ENCODE measurements at places on chromosomes 3 and 15. TPM values are rescaled to one million over a fixed set of nuclear protein-coding genes. Genes with fewer than 3 reads are reported as not detected.

- no peak for ATAC-seq
Observed at GRCh38 chr15:88204584-88204983, 52.0 kb downstream of the NTRK3 start.

DNA sequence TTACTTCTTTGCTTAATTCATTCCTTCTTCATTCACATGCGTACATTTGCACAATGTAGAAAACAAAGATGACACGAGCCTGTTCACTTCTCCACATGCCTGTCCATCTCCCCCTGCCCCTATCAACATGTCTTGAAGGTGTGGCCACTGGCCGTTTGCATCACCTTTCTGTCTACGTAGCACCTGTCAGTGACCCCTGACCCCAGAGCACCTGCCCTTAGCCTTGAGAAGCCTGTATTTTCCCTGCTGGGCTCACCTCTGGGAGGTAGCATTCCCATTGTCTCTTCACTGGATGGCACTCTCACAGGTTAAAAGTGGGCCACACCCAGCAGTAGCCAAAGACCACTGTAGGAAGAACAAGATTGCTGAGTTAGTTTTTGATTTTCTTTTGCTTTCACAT, 234.1 kb downstream of the THSD4 start:
- ATAC-seq = no peak

DNA sequence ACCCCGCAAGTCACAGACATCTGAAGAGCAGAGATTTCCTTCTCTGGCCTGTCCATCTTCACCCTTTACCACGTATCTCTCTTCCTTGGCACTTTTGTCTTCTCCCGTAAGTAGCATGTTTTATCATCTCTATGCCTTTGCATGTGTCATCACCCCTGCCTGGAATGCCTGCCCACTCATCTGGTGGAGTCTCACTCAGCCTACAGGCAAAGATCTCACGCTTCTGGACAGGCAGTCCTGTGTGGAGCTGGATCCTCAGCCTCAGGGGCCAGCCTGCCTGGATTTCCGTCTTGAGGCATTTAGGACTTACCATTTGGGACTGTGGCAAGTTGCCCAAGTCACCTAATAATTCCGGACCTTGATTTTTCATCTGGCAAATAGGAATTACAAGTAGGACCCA, 114.3 kb upstream of the CACNA2D3 start:
- no peak for ATAC-seq

DNA sequence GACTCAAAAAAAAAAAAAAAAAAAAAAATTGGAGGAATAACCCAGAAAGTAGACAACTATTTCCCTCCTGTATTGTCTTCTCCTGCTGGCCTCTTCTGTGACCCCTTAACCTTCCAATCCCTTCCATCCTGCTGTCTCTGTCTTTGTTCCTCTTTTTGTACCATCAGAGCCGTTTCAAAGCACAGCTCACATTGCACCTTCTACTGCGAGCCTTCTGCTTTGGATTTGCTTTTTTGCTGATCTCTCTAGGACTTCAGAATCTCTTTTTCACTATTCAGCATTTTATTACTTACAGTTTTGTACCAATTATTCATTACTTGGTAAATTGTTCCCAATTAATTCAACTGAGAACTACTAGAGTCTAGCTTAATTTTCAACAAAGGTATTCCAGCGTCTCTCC, 284.0 kb upstream of the TBL1XR1 start:
- no peak for ATAC-seq

DNA sequence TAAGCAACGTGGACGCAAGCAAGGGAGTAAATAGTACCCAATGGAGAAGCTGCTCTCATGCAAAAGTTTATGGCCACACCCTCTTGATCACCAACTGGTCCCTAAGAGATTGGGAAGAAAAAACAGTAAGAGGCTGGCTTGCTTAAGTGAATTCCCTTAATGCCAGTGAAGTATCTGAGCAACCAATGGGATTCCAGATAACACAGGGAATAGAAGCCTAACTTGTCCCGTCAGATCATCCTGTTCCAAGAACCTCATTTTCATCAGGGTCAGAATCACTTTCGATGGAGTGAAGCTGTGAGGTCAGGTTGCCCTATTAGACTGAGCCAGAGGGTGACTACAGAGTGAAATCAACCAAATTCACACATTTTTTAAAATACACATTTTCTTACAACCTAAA, 104.3 kb downstream of the CD47 start:
- ATAC-seq = no peak

DNA sequence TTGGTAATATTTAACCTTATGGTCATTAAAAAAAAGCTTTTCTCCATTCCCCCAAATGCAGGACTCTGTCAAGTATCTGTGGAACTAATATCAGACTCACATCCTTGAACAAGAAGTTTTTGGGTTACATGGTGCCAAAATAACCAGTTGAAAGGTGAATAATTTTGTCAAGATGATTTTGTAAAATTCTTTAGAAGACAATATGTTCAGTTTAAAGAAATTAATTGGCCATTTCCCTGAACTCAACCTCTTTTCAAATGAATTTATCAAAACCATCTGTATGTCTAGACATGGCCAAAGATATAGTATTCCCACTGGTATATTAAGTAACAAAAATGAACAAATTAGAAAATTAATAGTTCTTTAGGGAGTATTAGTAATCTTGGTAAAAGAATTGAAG, 280.5 kb downstream of the MBNL1 start:
- no peak for ATAC-seq

The STARD9 gene
- total RNA-seq = 1.2 TPM

The ST8SIA2 gene
- total RNA-seq = 0.16 TPM

The ARIH2 gene
- 48.6 TPM for total RNA-seq

The USP19 gene
- 36.2 TPM for total RNA-seq

The LRRN1 gene
- total RNA-seq = 0.44 TPM

Measured in esophagus mucosa (tissue), 1 donor.